ENCODE measurements at places on chromosomes 7 and 10.

GRCh38 chr10:11006428-11006825 lies 11.2 kb upstream of the CELF2 start:
- DNase-seq, result no peak

DNA sequence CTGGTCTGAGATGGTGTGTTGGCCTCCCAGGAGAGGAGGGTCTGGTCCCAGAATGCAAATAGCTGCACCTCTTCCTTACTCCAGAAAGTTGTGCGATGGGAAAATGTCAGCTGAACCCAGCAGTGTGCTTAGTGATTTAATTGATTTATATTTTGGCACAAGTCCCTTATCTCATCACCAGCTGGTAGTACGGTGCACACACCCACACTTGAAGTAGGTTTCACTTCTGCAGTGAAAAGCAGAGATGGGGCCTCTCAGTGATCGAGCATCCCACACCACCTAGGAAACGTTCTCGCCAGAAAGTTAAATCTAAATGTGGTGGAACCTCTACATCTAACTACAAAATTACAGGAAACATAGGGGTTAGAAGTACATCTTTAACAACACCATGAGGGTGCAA lies 80.4 kb downstream of the UBE3C start:
- no peak for DNase-seq

DNA sequence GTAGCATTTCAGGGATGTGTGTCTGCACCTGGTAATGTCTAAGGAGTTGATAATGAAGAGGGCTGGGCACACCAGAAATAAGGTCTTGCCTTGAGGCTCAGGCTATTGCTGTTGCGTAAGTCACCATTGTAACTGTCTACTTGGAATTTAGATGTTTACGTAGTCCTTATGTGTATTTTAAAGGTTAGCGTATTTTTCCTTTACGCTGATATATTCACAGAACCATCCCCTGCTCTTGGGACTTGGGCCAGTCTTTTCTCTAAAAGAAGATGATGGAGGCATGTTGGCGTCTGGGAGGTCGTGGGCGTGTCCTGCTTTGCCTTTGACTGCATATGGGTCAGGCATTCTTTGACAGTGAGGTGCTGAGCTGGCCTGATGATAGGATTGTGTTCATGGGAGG lies 14.7 kb downstream of the WDR37 start:
- no peak for DNase-seq

DNA sequence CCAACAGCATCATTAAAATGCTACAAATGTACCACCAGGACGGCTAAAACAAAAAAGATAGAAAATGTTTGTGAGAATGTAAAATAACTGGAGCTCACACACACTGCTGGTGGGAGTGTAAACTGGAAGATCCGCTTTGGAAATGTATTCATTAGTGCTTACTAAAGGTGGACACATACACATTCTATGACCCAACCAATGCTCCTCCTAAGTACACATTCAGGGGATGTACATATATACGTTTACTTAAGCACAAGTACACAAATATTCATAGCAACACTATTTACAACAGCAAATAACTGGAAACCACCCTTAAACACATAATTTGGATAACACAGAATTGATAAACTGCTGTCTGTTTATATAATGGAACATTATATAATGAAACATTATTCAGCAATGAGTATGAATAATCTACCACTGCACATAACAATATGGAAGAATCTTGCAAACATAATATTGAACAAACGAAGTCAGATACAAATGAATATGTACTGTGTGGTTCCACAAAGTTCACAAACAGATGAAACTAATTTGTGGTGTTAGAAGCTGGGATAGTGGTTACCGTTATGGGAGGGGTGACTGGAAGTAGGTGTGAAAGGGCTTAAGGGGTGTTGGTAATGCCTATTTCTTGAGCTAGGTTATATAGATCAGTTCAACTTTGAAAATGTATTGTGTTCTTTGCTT lies 52.1 kb downstream of the STRA8 start:
- no peak for DNase-seq

DNA sequence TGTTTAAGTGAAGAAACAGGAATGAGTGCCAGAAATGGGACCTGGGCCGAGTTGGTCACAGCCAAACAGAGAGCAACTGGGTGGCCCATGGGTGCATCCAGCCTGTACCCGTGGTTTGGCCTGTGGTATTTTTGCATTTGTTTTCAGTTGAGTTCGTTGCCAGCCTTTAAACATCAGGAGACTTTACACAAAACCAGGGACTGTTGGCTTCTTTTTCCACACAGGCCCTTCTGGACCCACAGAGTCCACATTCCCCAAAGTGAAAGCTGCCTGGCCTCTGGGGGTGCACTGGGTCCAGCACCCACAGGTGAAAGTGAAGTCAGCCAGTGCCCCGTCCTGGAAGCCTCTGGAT lies 54.1 kb upstream of the TNS3 start:
- no peak for DNase-seq

GRCh38 chr10:14383266-14383665 lies 52.5 kb upstream of the FRMD4A start:
- DNase-seq, result no peak

DNA sequence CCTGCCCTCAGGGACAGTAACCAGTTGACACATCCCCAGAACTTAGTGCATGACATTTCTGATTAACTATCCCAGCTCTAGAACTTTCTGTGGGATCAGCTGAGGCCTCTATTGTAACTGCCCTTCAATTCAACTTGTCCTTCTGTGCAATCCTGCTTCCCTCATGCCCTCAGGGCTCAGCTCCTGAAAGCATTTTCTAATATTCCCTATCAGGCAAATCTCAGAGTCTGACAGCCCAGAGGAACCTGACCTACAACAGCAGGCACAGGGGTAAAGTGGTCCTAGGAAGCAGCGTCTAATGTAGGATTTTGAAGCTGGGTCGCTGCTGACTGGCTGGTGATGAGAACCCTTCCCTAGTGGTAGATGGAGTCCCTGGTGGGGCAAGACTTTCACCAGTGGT lies 13.6 kb upstream of the STN1 start:
- DNase-seq, result no peak

DNA sequence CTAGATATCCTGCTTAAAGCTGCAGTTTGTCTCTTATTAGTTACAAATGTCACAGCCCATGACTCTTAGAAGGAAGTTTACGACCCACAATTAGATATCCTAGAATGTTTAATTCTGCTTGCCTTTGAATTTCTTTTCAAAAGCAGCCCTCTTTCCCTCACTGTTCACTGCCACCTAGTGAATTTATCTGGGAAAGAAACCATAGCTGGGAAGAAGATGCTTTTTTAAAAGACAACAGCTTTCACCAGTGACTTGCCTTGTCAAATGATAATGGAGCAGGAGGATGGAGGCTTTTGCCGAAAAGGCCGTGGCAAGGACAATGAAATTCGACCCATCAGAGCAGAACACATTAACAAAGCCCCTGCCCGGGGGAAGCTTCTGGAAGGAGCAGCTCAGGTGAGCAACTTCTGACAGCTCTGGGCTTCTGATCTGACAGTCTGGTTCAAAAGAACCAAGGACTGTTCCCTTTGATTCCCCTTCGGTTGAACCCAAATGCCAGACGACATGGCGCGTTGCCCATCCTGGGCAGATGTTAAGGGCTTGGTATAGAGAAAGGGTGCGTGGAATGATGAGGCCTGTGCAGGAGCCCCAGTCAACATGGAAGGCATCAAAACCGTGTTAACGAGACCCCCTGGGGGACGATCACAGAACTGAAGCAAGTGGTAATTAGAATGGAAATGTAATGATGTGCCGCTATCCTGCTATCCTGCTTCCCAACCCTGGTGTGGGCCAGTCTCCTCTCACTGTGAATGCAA lies 236.8 kb downstream of the FRMD4A start:
- DNase-seq, result no peak

- DNase-seq, result no peak
Observed at GRCh38 chr10:113646336-113647201, 17.3 kb downstream of the NRAP start.
